ENCODE measurements at places on chromosomes 11 and 22. TPM values are rescaled to one million over a fixed set of nuclear protein-coding genes. Genes with fewer than 3 reads are reported as not detected.

DNA sequence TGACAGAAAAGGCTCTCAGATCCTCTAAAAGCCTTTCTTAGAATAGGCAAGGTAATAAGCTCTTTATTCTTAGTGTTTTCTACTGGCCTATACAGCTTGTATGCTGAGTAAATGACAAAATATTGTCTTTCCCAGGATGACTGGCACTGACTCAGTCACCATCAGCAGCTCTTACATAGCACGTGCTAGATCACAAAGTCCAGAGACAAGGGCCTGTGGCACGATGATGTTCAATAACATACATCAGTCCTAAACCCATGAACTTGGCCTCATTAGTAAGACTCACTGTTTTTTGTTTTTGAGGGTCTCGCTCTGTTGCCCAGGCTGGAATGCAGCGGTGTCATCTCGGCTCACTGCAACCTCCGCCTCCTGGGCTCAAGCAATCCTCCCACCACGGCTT is 42.7 kb downstream of the CELF1 start:
- peak overlapping the region; percentile 69 for H3K27ac ChIP-seq
- H3K36me3 ChIP-seq: peaks cover 21% of the 10 kb centered on the region
- H3K27me3 ChIP-seq: no peaks in the 10 kb centered on the region
- DNase-seq: no peak
- no peak overlapping the region for H3K4me3 ChIP-seq

- H3K27me3 ChIP-seq: no peaks in the 10 kb centered on the region
- H3K4me3 ChIP-seq: no peak overlapping the region
- peak; percentile 14 for DNase-seq
Observed at GRCh38 chr11:113562981-113563461, 87.8 kb upstream of the DRD2 start.

- no peak overlapping the region for H3K4me3 ChIP-seq
- DNase-seq: no peak
- H3K27me3 ChIP-seq: no peaks in the 10 kb centered on the region
- no peak overlapping the region for H3K27ac ChIP-seq
Observed at GRCh38 chr22:44483878-44484277, 14.2 kb downstream of the RTL6 start.

DNA sequence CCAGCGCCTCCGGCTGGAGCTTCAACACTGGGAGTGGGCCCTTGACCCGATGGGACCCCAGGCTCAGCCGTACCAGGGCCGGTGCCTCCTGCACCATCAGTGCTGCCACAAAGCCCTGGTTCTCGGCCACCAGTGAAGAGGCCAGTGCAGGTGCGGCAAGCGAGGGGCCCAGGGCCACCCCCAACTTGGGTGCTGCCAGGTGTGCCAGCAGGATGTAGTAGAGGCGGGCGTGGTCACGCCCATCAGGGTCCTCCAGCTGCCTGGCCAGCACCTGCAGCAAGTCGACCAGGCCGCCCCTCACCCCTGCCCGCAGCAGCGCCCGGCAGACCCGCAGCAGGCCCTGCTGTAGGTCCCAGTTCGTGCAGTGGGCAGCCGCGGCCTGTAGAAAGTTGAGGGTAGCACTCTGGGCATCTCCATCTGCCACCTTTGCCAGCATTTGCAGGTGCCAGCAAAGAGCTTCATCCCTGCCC is 2.3 kb downstream of the AP5B1 start:
- peaks cover 22% of the 10 kb centered on the region for H3K4me1 ChIP-seq
- no peak overlapping the region for H3K27ac ChIP-seq
- peaks cover 29% of the 10 kb centered on the region for H3K36me3 ChIP-seq
- DNase-seq: no peak

GRCh38 chr11:35905646-35906276 is 38.1 kb upstream of the LDLRAD3 start:
- H3K27me3 ChIP-seq: peaks cover 13% of the 10 kb centered on the region
- H3K27ac ChIP-seq: no peak overlapping the region
- H3K4me1 ChIP-seq: peaks cover 11% of the 10 kb centered on the region
- no peak overlapping the region for H3K4me3 ChIP-seq

- no peak for DNase-seq
- H3K4me3 ChIP-seq: no peak overlapping the region
- no peak overlapping the region for H3K27ac ChIP-seq
- H3K4me1 ChIP-seq: no peaks in the 10 kb centered on the region
- H3K36me3 ChIP-seq: no peaks in the 10 kb centered on the region
- H3K27me3 ChIP-seq: no peaks in the 10 kb centered on the region
Observed at GRCh38 chr22:33362702-33363101, 304.5 kb upstream of the SYN3 start.

DNA sequence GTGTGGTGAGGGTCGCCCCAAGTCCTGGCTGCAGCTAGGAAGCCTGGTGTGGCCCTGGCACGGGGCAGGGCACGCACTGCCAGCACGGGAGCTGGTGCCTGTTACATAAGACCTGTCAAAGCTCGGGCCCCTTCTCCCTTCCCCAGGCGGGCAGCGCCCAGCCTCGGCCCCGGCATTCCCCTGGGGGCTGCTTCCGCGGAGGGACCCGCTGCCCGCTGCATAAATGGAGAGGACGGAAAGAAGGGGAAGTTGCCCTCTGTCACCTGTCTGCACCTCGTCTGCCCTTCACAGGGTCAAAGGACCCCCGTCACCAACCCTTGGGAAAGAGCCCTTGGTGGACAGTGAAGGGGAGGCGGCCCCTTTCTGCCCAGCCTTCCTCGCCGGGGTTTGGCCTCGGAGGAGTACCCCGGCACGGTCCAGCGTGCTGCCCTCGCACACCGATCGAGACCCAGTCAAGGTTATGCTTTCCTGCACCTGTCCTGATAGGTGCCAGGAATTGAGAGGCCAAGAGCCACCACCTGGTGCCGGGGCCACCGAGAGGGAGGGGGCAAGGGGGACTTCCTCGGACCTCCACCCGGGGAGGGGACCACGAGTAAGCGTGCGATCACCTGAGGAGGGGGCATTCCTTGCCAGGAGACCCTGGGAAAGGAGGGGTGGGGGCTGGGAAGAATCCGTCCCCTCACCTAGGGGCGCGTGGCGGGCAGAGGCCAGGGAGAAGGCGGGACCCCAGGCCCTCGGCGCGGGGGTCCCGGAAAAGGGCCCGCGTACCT is 16.8 kb upstream of the MFRP start:
- H3K36me3 ChIP-seq: no peaks in the 10 kb centered on the region
- peaks cover 30% of the 10 kb centered on the region for H3K27me3 ChIP-seq
- no peak for DNase-seq
- H3K27ac ChIP-seq: no peak overlapping the region

DNA sequence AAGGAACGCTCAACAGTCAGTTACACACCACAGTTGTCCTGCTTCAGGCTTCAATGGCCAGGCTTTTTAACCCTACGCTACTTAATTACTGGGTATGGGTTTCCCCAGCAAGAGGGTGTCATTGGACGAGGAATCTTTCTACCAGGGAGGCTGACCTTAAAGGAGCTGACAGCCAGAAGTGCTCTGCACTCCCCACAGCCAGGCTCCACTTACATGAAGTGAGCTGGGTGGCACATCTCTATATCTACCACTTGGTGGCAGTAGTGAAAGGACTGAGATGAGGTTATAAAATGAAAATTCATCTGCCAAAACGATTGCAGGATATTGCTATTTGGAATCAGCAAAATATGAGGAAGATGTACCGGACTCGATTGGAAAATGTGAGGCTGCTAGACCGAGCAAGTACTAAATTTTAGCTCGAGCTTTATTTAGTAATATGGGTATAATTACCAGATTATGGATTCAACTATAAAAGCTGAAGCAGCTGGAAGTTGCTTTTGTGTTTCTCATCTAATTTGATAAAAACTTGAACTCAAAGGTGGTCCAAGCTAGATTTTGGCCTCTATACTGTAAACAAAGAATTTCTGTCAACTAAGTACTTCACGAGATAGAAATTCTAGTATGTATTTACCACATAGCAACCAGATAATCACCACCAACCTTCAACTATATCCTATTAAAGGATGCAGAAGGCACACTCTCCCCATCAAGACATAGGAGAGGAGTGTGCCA is 53.9 kb upstream of the CEP126 start:
- no peaks in the 10 kb centered on the region for H3K4me1 ChIP-seq
- DNase-seq: no peak
- H3K36me3 ChIP-seq: no peaks in the 10 kb centered on the region
- H3K27ac ChIP-seq: no peak overlapping the region
- peaks cover 1% of the 10 kb centered on the region for H3K27me3 ChIP-seq

- no peak for DNase-seq
- H3K27ac ChIP-seq: no peak overlapping the region
- H3K4me1 ChIP-seq: no peaks in the 10 kb centered on the region
- no peaks in the 10 kb centered on the region for H3K27me3 ChIP-seq
- H3K4me3 ChIP-seq: no peak overlapping the region
- H3K36me3 ChIP-seq: no peaks in the 10 kb centered on the region
Observed at GRCh38 chr11:37134637-37135036, 536.6 kb upstream of the RAG2 start.

DNA sequence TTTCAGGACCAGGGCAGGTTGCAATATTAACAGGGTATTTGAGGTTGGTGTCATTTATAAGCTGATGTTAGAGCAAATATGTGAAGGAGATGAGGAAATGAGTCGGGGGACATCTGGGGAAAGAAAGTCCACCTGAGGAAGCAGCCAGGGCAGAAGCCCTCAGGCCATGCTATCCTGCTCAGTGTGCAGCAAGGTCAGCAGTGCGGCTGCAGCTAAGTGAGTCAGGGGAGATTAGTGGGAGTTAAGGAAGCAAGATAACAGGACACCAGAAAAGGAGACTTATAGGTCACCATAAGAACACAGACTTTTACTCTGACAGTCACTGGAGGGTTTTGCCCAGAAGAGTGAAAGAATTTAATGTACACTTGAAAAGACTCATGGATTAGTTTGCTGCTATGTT is 468.9 kb downstream of the NTM start:
- no peaks in the 10 kb centered on the region for H3K36me3 ChIP-seq
- H3K27me3 ChIP-seq: no peaks in the 10 kb centered on the region
- no peaks in the 10 kb centered on the region for H3K4me1 ChIP-seq
- no peak overlapping the region for H3K4me3 ChIP-seq
- no peak for DNase-seq

DNA sequence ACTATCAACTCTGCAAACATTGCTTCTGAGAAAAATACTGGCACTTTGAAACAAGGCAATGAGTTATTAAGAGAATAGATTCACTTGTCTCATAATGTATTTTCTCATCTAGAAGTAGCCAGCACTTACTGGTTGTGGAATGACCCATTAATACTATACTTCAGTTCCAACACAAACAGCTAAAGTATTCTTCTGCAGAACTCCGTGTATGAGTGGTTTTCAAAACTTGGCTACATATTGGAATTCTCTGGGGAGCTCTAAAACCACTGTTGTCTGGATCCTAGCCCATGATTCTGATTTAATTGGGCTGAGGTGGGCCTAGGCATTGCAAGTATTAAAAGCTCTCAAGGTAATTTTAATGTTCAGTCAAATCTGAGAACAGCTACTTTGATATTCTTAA is 1416.4 kb upstream of the RAG2 start:
- H3K36me3 ChIP-seq: no peaks in the 10 kb centered on the region
- no peak overlapping the region for H3K27ac ChIP-seq
- no peaks in the 10 kb centered on the region for H3K4me1 ChIP-seq
- H3K27me3 ChIP-seq: no peaks in the 10 kb centered on the region
- H3K4me3 ChIP-seq: no peak overlapping the region

GRCh38 chr11:69114362-69114761 is 41.4 kb upstream of the SMIM38 start:
- no peaks in the 10 kb centered on the region for H3K36me3 ChIP-seq
- no peak overlapping the region for H3K27ac ChIP-seq
- no peaks in the 10 kb centered on the region for H3K4me1 ChIP-seq
- no peak overlapping the region for H3K4me3 ChIP-seq

- no peaks in the 10 kb centered on the region for H3K27me3 ChIP-seq
- no peaks in the 10 kb centered on the region for H3K36me3 ChIP-seq
- H3K4me3 ChIP-seq: no peak overlapping the region
- DNase-seq: no peak
- H3K27ac ChIP-seq: no peak overlapping the region
Observed at GRCh38 chr22:22245935-22246525, 1.4 kb downstream of the VPREB1 start.

DNA sequence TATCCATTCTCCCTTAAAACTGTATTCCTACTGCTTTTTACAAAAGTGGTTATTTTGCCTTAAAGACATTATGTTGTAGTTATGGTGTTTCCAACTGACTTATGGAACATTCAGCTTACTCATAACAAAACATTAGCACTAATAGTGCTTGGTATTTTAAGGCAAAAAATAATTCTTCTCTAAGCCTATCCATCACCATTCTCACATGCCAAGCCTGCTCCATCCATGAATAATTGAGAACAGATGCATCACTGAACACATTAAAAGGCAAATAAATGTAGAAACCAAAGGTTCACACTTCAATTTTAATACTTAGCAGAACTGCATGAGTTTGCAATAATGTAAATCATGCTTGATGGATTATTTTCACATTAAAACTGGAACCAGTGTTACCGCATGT is 42.3 kb upstream of the DDI1 start:
- H3K4me3 ChIP-seq: no peak overlapping the region
- no peaks in the 10 kb centered on the region for H3K4me1 ChIP-seq
- no peaks in the 10 kb centered on the region for H3K36me3 ChIP-seq
- H3K27me3 ChIP-seq: no peaks in the 10 kb centered on the region

DNA sequence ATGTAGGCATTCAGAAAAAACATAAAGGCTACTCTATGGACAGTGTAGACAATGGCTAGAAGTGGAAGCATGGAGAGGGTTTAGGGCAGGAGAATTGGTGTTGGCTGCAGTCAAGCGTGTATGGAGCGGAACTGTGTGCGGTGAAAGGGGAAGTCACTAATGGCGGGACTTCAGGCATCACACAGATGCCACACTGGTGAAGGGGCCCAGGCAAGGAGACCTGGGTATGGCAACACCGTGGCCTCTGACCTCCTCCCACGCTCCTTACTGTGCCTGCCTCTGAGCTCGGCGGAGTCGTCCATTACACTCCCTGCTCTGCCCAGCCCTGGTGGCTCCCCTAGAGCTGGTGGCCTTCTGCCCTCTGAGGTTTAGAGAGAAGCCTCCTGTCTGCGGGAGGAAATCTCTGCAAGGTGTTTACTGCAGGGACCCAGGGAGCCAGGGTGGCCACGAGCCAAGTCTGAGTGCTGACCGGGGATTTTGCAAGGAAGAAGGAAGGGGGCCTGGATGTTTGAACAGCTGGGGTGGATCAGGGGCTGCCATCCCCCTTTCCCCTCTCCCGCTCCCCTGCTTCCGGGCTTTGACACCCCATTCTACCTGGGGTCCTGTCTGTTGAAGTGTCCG is 75.1 kb upstream of the TSPAN18 start:
- H3K36me3 ChIP-seq: no peaks in the 10 kb centered on the region
- peaks cover 34% of the 10 kb centered on the region for H3K27me3 ChIP-seq
- DNase-seq: no peak
- H3K4me1 ChIP-seq: peaks cover 6% of the 10 kb centered on the region
- no peak overlapping the region for H3K4me3 ChIP-seq
- no peak overlapping the region for H3K27ac ChIP-seq

GRCh38 chr22:43893266-43893665 is 1.5 kb upstream of the PNPLA5 start:
- H3K27me3 ChIP-seq: peaks cover 28% of the 10 kb centered on the region
- H3K36me3 ChIP-seq: no peaks in the 10 kb centered on the region
- H3K4me1 ChIP-seq: no peaks in the 10 kb centered on the region
- DNase-seq: no peak
- no peak overlapping the region for H3K27ac ChIP-seq

GRCh38 chr11:72665911-72666472 is 8.2 kb downstream of the PDE2A start:
- H3K4me1 ChIP-seq: peaks cover 10% of the 10 kb centered on the region
- H3K36me3 ChIP-seq: no peaks in the 10 kb centered on the region
- peaks cover 9% of the 10 kb centered on the region for H3K27me3 ChIP-seq
- H3K4me3 ChIP-seq: no peak overlapping the region

GRCh38 chr11:9016916-9017642 is 13.3 kb upstream of the NRIP3 start:
- peaks cover 13% of the 10 kb centered on the region for H3K27me3 ChIP-seq
- no peak overlapping the region for H3K27ac ChIP-seq
- H3K4me3 ChIP-seq: no peak overlapping the region
- DNase-seq: no peak

SLC29A2 gene
- total RNA-seq: 19.1 TPM

THY1 gene
- 37.3 TPM for total RNA-seq

FAM89B gene
- total RNA-seq: 31.5 TPM

SOX6 gene
- total RNA-seq: 0.34 TPM

CARD18 gene
- not detected for total RNA-seq

DUSP8 gene
- 1.8 TPM for total RNA-seq

TTC36 gene
- total RNA-seq: 0.78 TPM
